ENCODE measurements at places on chromosomes 1 and 21.

DNA sequence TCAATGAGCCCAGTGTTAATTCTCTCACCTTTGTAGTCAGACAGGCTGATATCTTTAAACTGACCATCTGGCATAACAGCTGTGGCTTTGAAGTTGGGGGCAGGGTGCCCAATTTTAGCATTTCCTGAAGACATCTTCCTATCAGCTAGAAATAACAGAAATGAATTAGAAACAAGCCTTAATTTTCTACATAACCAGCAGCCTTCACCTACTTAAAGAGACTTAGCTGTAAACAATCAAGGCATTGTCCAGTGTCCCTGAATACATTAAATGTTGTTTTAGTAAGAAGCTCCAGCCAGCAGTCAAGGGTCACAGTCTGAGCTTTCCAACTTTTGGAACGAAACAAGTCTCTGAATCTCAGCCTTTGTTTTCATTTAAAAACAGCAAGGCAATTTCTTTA is 2.8 kb downstream of the PRDX1 start:
- DNase-seq: no peak

DNA sequence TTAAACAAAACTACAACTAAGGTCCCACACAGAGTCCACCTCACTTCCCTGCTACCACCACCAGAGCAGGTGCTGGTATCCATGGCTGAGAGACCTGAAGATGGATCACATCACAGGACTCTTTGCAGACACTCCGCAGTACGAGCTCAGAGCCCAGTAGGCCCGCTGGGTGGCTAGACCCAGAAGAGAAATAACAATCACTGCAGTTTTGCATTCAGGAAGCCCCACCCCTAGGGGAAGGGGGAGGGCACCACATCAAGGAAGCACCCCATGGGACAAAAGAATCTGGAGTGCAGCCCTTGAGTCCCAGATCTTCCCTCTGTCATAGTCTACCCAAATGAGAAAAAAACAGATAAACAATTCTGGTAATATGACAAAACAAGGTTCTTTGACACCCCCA is 56.9 kb downstream of the ZNF648 start:
- no peak for DNase-seq

DNA sequence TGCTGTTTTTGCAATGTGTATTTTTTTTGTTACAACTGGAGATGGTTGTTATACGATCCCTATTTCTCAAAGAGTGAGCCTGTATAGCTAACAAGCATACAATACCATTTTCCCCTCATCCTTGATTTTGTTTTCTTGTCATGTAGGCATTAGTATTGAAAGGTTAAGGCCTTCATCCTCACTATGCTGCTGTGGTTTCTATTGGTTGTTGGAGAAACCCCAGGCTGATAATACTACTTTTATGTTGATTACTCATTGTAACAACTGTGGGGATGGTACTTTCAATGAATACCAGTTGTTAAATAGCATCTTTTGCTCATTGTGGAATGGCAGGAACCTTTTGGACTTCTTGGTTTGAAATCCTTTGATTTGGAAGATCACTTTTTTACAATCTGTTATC is 39.0 kb upstream of the MACF1 start:
- DNase-seq: no peak

DNA sequence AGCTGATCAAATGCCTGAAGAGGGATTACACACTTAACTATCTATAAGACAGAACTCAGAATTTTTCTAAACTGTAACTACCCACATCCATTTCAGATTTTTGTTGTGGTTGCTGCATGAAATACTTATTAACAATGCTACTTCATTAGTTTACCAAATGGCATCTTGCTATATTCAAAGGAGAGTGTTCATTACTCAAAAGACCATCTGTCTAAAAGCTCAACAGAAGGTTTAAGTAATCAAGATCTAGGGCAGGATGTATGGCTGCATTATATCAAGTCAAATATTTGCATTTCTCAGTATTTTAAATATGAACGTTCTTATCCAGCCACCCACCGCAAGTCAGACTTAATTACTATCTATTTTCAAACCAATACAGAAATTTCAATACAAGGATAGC is 79.9 kb downstream of the SIPA1L2 start:
- DNase-seq: no peak

DNA sequence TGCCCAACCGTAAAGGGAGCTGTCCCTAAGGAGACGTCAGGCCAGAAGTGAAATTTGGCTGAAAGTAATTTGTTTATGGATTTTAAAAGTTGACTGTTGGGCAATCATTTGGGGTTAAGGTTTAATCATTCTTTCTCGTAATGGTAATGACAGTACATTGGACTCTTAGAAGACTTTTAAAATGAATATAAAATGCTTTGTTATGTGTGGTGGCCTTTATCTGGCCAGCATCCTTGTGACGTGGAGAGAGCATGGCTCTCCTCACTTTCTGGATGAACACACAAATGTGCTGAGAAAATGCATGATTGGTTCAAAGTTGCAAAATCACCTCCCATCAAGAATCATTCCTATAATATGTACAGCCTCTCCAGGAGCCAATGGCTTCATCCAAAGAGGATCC is 160.2 kb downstream of the DHRS3 start:
- no peak for DNase-seq

DNA sequence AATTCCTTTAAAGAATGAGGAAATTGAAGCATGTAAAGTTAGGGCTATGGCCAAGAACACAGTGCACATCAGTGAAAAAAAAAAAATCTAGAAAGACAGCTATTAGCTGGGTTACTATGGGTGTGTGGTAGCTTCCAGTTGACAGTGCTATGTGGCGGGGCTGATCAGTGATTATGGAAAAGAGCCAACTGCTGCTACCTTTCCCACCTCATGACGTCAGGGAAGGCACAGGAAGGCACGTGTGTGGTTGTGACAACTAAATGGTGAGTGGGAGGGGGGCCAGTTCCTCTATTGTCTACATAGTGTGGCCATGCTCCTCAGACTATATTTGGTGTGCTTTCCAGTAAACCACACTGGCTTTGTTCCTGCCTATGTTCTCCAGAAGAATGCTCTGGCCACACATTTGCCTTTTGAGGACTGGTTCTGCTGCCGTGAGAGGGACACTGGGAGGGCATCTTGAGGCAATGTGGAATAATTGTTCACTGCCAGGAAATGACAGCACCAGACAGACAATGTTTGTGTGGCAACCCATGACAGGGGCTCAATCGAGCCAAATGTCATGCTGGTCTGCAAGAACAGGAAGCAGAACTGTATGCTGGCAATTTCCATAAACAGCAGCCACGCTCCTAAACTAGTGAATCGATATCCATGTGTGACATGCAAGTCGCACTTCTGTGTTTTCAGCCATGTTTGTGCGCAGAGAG is 3.0 kb upstream of the SDE2 start:
- no peak for DNase-seq
